ENCODE measurements at places on chromosomes 2 and 18. TPM values are rescaled to one million over a fixed set of nuclear protein-coding genes. Genes with fewer than 3 reads are reported as not detected.

Gene ATG16L1
- total RNA-seq: 47.2 TPM

DNA sequence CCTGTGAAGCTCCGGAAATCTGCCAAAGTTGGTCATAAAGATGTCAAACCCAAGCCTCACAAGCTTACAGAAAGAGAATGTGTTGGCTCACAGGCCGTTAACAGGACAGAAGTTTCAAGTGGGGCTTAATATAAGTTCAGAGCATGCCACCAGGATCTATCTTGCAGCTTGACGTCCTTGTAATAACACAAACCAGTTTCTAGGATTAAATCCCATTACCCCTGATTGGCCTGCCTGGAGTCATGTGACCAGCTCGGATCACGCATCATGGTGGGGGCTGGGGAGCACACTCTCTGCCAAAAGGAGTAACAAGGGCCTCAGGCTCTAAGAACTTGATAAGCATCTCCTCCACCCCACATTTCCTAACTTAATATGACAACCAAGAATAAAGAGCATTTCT lies 38.9 kb upstream of the SCG2 start:
- no peak overlapping the region for H3K27ac ChIP-seq
- no peak overlapping the region for H3K4me3 ChIP-seq
- H3K4me1 ChIP-seq: no peaks in the 10 kb centered on the region
- H3K36me3 ChIP-seq: no peaks in the 10 kb centered on the region

DNA sequence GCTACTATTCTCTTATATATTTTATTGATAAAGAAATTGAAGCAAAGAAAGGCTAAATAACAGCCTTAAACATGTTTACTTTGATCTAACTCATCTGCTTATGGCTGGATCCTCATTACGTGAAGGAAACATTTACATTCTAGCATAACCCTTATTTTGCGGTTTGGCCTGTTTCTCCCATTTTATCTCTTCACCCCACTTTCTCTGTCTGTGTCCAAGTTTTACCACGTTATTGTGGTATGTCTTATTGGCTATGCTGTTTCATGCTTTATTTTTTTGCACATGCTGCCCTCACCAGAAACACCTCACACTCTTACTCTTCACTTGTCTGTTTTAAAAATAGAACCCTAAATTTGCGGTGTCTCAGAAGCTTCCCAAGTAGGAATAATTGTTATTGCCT lies 78.5 kb downstream of the RPIA start:
- no peaks in the 10 kb centered on the region for H3K27me3 ChIP-seq
- no peaks in the 10 kb centered on the region for H3K36me3 ChIP-seq
- no peak overlapping the region for H3K27ac ChIP-seq
- DNase-seq: no peak

DNA sequence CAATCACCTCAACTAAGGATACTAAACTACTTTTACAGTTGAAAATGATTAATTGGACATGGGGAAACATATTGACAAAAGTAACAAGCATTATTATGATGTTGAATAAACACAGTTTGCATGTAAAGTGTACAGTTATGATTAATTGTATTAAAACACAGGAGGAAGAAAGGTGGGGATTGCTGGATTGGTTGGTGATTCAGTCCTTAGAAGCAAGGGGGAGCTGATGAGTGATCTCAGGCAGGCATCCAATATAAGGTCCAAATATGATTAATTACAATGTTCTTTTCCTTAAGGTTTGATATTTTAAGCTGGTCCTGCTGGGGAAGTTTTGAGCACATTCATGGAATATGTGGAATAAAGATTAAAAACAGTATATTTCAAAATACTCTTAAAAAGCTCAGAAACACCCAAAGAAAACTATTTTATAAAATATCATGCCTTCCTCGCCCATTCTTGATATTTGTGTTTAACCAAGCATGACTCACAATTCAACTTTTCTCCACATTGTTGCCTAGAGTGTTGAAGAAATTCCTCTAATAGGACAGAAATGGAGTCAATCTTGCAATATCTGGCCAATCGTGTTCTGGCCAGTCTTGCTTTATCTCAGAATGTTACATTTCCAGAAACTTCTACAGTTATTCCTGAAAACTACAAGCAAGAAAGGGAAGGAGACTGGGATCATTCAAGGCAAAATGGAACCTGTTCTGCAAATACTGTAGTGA lies 268.2 kb downstream of the RPIA start:
- no peak for DNase-seq
- H3K4me1 ChIP-seq: no peaks in the 10 kb centered on the region
- no peak overlapping the region for H3K27ac ChIP-seq
- H3K27me3 ChIP-seq: no peaks in the 10 kb centered on the region

Gene CHN1
- 30.1 TPM for total RNA-seq

Gene PDK1
- 13.4 TPM for total RNA-seq

Gene CAPN14
- 1.1 TPM for total RNA-seq

Gene IL36RN
- not detected for total RNA-seq

DNA sequence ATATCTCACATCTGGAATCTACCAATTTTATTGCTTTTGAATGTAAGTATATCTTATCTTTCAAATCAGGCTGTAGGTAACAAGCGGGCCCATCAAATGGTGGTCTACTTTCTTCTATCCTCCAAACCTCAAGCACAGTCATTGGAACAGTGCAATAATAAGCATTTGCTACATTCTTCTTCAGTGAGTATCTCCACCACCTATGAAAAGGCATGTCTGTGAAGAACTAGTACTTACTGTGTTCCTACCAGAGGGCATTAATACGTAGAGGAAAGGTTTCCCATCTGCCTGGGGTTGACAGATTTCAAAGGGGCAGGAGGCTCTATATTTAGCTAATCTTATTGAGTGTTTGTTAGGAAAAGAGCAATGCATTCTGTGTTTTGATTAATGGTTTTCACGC lies 411.1 kb downstream of the NCKAP5 start:
- no peak for DNase-seq
- no peaks in the 10 kb centered on the region for H3K4me1 ChIP-seq
- H3K36me3 ChIP-seq: no peaks in the 10 kb centered on the region
- H3K27ac ChIP-seq: no peak overlapping the region

Gene MTCL1
- 139 TPM for total RNA-seq

DNA sequence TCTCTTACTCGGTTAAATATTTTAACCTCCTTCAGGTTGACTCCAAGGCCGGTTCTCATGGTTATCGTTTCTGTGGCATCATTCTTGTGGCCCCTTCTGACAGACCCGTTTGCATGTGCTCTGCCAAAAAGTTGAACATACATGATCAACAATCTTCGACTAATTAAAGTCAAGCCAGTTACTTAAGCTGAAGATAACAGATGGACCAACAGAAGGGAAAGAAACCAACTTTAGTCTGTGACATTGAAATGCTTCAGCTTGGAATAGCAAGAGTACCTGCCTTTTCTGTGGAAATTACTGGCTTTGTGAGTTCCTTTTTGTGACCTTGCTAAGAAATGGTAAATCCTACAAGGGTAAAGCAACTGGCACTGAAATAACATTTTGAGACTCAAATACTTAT lies 1429.1 kb downstream of the LRP1B start:
- no peaks in the 10 kb centered on the region for H3K4me1 ChIP-seq

GRCh38 chr2:197274349-197274748 lies 36.2 kb downstream of the ANKRD44 start:
- no peak for DNase-seq
- no peaks in the 10 kb centered on the region for H3K4me1 ChIP-seq
- no peaks in the 10 kb centered on the region for H3K27me3 ChIP-seq
- no peak overlapping the region for H3K27ac ChIP-seq
- H3K4me3 ChIP-seq: no peak overlapping the region
- H3K36me3 ChIP-seq: no peaks in the 10 kb centered on the region

DNA sequence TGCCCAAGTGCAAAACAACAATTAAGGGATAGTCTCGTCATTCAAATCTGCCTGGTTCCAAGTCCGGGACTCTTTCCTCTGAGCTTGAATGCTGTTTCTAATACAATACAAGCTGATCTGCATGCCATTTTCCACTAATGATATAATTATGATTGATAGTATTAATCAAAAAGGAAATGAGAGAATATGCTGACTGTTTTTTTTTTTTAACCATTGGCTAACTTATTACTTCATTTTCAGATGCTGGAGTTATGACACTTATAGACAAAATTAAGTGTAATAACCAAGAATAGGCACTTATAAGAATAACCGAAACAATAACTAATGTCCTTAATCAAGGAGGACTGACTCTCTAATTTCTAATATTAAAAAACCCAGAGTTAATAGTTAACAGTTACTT lies 343.6 kb downstream of the LPIN1 start:
- no peak for DNase-seq
- no peaks in the 10 kb centered on the region for H3K27me3 ChIP-seq
- H3K4me3 ChIP-seq: no peak overlapping the region
- H3K4me1 ChIP-seq: no peaks in the 10 kb centered on the region

DNA sequence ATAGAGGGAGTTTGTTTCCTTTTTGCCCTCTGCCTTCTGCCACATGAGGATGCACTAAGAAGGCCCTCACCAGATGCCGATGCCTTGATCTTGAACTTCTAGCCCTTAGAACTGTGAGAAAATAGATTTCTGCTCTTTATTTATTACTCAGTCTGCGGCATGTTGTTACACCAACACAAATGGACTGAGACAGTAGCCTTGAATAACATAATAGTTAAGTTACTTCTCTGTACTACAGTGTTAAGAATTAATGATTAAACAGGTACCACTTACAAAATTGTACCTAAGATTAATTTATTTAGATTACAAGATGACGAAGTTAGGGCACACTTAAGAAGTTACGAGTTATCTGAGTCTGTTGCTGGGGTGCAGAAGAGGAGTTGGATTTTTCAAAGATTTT lies 42.4 kb downstream of the EHBP1 start:
- no peaks in the 10 kb centered on the region for H3K4me1 ChIP-seq
- no peak for DNase-seq
- H3K36me3 ChIP-seq: no peaks in the 10 kb centered on the region
- H3K4me3 ChIP-seq: no peak overlapping the region
- no peak overlapping the region for H3K27ac ChIP-seq
- H3K27me3 ChIP-seq: no peaks in the 10 kb centered on the region

- H3K27me3 ChIP-seq: no peaks in the 10 kb centered on the region
- H3K4me3 ChIP-seq: no peak overlapping the region
Observed at GRCh38 chr2:10946394-10946793, 34.7 kb downstream of the KCNF1 start.

DNA sequence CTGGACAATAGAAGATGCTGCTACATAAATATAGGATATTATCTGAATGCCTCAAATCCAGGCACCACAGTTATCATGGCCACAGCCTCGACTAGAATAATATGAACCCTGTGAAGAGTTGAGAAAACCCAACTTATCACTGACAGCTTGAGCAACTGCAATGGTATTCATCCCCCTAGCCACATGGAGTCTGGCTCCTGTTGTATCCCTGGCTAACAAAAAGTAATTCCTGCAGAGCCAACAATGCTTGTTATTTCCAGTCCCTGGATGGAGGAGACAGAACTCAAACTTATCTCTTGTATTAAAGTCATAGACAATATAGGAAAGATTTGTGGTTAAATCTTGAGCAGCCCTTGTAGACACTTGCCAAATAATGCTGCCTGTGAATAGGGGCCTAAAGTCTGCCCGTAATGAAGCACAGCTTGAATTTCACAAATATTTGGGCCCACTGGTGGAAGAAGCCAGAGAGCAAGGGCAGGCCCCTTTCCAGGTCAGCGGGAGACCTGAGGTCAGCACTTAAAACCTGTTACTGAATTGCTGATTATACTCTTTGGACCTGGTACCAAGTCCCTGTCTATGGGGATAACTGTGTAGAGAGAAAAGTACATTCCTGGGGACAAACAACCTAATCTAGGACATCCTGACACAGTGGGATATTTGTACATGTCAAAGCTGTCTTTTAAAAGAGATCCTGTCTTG lies 28.4 kb upstream of the SUCLG1 start:
- no peaks in the 10 kb centered on the region for H3K27me3 ChIP-seq
- no peak overlapping the region for H3K4me3 ChIP-seq
- no peak overlapping the region for H3K27ac ChIP-seq
- no peaks in the 10 kb centered on the region for H3K36me3 ChIP-seq
- H3K4me1 ChIP-seq: no peaks in the 10 kb centered on the region

DNA sequence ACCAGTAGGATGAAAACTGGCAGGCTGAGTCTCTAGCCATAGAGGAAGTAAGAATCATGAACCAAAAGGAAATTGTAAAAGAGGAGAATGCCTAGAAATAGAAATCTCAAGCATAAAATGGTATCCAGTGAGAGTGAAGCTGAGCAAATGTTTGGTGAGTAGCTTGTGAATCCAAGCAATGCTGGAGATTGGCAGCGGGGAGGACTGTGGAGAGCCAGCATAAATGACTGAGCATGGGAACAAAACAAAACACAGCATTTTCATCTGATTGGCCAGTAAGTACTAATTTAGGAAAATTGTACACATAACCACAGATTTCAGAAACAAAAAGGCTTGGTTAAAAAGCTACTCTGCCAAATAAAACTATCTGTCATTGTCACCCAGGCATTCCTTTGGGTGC lies 390.0 kb downstream of the STK39 start:
- DNase-seq: no peak
- H3K4me3 ChIP-seq: no peak overlapping the region
- no peaks in the 10 kb centered on the region for H3K36me3 ChIP-seq
- no peak overlapping the region for H3K27ac ChIP-seq
- H3K4me1 ChIP-seq: no peaks in the 10 kb centered on the region
- no peaks in the 10 kb centered on the region for H3K27me3 ChIP-seq

DNA sequence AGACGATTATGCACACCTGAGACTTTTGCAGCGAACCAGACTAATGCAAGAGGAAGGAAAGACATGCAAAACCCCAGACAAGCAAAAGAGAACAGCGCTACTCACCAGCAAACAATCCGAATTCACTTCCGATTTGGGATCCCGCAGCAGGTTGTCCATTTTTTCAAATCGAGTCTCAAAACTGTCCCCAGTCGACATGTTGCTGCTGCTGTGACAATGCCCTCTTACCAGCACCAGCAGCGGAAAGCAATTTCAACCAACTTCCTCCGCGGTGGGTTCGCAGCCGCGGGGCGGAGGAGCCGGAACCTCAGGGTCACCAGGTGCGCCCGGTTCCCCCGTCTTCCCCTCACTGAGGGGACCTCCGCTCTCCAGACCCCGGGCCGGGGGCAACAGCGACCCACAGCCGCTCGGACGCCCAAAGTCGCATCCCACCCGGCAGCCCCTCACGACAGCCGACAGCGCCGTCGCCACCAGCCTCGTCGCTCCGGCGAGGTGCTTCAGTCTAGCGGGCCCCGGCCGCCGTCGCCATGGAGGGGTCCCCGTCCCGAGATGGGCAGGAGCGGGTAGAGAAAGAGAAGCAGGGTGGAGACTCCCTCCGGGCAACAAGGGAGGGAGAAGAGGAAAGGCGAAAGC lies 784 bp downstream of the ROCK1 start:
- H3K4me1 ChIP-seq: peaks cover 7% of the 10 kb centered on the region
- peak overlapping the region; percentile 100 for H3K4me3 ChIP-seq
- DNase-seq: peak; percentile 44
- no peaks in the 10 kb centered on the region for H3K36me3 ChIP-seq
